ENCODE measurements at places on chromosomes 5 and 9.
A peak's percentile ranks its signal among the peaks of the same experiment; 100 is the strongest.

DNA sequence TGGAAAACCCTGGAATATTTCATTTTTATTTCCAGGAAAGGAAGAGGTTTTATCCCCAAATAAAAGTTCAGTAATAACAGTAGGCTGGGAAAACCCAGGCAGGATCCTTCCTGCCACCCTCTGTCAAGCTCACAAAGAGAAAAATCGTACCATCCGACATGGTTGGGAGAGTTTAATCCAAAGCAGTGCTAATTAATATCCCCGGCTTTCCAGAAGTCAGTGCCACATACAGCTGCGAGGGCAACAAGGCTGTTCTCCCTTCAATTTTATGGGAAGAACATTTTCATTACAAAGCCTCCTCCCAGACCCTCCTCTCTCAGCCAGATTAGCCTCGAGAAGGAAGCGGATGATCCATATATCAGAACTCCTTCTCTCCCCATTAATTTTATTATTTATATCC lies 95.5 kb downstream of the PAX5 start:
- DNase-seq = no peak

DNA sequence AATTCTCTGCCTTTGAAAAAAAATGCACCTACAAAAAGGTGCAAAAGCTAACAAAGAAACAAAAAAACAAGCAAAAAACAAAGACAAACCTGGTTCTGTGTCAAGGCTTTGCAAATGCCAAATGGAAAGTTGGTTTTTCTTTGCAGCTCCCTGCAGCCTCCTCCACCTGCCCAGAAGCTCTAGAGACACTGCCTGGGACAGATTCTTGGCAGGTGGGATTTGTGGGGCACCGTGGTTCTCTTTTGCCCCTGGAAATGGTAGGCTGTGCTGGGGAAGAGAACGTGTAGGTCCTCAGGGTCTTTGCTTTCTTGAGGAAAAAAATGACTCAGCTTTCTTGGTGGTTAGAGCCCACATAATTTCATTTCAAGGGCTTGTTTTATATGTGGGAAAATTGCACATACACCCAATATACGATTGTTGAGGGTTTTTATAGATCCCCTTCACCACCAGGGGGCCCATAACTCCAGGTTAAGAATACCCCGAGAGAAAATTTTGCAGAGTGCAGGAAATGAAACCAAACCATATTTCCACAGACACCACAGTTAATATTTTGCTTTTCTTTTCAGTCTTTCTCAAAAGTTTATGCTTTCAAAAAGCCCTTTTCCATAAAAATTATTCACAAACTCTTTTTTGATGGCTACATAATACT lies 58.7 kb downstream of the NXNL2 start:
- peak; percentile 12 for DNase-seq

DNA sequence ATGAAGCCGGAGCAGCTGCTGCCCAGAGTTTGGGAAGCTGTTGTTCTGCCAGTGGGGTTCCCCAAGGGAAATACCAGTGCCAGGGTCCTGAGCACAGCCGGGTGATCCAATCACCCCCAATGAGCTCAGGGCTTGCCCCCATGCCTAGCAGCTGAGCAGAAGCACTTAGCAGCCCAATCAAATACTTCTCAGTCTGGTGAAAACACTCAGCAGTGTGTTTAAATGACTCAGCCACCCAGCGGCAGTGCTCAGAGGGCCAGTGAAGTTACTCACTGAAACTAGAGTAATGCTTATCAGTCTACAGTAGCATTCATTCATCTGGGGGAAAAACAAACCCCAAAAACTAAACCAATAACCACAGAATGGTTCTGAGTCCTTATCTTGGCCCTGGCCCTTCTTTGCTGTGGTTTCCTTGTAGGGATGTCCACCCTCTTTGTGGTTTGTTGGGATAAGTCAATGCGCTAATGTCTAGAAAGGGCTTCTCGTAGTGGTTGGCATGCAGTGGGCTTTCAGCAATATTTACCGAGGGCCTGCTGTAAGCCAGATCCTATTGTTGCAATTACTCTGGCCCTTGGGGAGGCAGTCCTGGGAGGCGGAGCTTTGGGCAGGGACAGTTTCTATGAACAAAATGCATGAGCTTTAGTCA lies 43.1 kb downstream of the LHX2 start:
- DNase-seq = peak; percentile 47

- DNase-seq = no peak
These were observed 5.3 kb downstream of the GPR151 start for GRCh38 chr5:146510559-146511125.

- DNase-seq = no peak
These were observed 24.5 kb upstream of the MVB12B start for GRCh38 chr9:126301985-126302603.

DNA sequence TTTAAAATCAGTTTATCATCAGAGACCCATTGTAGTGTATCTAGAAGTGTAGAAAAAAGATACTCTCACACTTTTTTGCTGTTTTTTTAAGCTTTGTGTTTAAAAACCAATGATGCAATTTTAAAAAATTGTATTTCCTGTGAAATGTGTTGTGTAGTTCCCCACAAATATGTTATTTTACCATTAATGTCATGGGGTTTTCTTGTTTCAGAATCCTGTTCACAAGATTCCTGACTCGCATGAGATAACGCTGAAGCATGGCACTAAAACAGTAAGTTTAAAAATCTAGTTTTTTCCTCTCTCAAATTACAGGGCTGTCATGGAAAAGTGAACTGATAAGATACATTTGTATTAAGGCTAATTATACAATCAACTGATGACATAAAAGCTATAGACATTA lies 58.6 kb downstream of the WDR70 start:
- DNase-seq = no peak

- DNase-seq = no peak
These were observed 394.9 kb upstream of the CD180 start for GRCh38 chr5:67591491-67591890.

DNA sequence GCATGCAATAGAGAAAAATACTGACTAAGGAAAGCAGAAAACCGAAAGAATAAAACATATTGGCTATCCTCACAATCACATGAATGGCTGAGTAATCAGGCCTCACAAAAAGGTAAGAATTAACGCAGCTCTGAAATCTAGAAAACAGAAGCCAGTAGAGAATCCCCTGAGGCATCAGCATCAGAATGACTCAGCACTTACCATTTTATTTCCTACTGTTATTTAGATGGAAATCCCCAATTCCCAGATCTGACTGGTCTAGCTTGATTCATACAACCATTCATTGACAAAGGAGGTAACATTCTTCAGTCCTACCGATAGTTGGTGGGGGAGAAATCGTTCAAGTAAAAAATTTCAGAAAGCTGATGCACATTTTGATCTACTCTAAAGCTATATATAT lies 1408.4 kb upstream of the WWC1 start:
- DNase-seq = no peak

DNA sequence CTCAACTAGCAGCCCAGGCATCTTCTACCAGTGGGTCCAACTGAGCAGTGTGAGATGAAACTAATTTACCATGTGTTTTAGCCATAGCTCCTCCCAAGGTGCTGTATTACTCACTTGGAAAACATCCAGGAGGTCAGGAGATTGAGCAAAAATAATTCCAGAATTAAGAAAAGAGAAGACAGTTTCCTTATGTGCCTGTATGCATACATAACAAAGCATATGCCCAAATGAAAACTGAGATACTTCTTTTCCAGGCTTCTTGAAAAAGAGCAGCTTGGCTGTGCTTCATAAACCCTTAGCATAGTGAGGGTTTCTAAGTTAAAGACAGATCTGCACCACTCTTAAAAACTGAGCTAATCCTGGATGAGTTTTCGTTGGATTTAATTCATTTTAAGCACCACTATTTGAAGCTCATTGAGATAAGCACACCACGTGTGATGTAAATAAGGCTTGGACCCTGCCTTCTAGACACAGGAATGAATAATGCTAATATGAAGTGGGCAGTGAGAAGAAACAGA lies 119.4 kb downstream of the ADAMTS12 start:
- DNase-seq = no peak

DNA sequence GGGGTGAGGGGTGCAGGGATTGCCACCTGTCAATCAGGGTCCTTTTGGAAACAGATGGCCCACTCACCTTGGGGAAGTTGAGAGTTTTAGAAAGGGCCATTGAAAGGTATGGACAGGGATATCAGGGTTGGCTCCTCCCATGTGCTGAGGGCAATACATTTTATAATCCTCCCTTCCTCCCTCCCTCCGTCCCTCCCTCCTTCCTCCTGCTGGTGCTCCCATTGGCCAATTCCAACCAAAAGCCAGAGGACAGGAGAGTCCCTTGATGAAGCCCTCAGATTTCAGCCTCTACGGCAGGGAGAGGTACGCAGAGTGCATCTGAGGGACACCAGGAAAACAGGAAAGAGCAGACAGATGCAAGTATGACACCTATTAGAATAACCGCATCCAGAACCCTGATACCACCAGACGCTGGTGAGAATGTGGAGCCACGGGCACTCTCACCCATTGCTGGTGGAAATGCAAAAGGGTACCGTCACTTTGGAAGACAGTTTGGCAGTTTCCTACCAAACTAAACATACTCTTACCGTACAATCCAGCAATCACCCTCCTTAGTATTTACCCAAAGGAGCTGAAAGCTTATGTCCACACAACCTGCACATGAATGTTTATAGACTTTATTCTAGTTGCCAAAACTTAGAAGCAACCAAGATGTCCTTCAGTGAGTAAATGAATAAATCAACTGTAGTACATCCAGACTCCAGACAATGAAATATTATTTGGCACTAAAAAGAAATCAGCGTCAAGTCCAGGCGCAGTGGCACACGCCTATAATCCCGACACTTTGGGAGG lies 58.2 kb upstream of the OTULINL start:
- DNase-seq = no peak

DNA sequence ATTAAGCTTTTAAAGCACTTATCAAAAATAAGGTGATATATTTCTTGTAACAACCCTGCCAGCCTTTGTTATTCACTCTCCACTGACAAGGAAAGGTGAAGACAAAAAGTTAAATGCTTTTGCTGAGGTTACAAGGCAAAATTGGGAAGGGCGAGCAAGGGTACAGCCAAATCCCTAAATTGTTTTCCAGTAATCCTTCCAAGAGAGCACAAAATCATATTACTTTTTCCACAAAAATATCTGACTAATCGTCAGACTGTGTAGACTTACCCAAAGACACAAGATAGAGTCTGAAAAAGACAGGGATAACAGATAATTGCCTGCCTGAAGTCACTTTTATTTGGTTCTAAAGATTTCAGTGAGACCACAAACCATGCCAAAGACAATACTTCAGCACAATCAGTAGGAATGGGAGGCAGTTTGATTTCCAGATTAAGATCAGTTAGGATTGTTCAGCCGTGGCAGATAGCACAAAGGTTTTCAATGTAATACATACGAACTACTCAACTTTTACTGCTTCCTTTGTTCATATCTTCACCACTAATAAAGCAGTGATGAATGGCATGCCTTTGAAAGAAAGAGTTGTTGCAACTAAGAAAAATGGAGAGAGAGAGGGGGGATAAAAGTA lies 383.8 kb upstream of the TUSC1 start:
- no peak for DNase-seq

DNA sequence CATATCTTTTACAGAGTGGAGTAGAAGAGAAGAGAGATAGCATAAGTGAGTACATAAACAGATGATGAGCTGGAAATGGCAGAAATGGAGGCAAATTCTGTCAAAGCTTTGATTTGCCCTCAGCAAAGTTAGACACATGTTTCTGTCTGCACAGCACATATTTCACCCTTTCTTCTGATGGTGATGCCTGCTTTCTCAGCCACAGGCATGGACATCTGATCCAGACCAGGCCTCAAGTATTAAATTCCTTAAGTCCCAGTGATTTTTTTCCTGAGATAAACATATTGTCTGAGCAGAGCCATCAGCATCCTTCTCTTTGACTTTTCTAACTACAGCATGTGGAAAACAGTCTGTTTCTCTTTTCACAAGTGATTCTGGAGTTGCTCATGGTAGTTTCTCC lies 409.8 kb downstream of the MAN2A1 start:
- DNase-seq = no peak

GRCh38 chr9:125603478-125604021 lies 103.5 kb downstream of the MAPKAP1 start:
- no peak for DNase-seq

DNA sequence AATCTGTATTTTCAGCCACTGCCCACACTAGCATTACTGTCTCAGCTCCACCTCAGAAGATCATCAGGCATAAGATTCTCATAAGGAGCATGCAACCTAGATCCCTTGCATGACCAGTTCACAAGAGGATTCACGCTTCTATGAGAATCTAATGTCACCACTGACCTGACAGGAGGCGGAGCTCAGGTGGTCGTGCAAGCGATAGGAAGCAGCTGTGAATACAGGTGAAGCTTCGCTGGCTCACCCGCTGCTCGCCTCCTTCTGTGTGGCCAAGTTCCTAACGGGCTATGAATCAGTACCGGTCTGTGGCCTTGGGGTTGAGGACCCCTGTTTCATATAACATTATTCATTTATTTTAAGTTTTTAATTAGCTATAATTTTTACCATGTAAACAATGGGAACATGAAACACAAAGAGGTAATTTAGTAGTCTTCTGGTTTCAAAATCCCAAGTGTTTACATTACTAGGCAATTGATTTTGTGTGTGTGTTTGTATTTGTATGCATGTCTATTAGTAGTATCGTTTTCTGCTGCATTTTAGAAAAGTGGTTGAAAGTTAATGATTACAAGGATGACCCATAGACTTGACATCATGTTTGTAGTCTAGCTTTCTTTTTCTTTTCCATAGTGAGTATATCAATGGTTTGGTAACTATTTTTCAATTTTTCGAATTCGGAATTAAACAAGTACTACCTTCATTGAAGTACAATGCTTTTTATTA lies 159.4 kb downstream of the TENT4A start:
- no peak for DNase-seq

All from activated T-cell treated with anti-CD3 and anti-CD28 coated beads for 48 hours (primary cell).